ENCODE measurements at places on chromosomes 1 and 21.
A peak's percentile ranks its signal among the peaks of the same experiment; 100 is the strongest.

- DNase-seq, result no peak
These were observed 246.4 kb downstream of the MATN1 start for GRCh38 chr1:30476911-30477459.

DNA sequence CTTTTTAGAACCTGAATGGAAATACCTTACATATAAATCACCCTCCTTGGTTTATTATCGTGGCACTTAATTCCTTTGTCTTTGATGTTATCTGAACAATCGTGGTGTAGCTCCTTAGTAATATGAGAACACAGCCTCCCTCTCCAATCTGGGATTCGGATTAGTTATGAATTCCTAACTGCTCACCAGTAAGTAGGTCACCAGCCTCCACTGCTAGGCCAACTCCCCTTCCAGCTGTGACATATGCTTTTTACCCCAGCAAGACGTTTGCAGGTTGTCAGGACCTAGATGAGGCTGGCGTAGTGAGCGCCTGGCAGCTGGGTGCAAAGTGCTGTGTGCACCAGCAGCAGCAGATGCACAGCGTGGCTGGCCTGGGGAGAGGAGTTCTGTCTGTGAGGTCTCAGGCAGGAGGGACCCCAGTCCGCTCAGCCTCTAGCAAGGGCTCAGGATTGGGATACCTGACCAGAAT, 38.2 kb downstream of the NTPCR start:
- no peak for DNase-seq

DNA sequence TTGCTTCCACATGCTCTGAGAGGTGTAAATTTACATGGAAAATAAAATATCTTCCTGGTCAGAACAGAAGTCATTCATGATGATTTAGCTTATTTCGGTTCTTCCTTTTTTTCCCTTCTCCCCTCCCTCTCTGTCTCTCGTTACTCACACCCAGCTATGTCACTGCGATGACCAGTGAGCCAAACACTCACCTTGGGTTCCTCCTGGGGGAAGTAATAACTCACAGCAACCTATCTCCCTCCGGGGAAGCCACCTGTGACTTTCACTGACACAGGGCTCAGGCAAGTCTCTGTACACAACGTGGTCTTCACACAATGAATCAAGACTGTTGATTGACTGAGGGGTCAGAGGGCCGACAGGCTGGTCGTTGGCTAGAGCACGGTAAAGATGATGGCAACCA, 135.3 kb upstream of the VANGL1 start:
- DNase-seq, result no peak

DNA sequence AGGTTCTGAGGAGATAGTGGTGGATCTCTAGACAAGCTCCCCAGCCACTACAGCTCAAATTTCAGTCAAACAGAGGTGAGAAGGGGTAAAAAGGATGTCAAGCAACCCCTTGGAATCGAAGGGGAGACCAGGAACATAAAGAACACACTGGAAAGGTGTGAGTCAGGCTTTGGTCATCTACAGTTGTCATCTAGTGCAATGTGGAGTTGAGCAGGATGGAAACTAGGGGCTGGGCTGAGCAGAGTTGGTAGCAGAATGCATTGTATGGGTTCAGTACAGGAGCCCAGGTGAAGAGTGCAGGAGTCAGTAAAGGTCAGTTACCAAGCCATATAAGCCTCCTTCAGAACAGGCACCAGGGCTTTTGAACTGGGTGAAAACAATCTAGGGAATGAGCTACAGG, 52.7 kb upstream of the VAV3 start:
- no peak for DNase-seq

GRCh38 chr1:153292185-153292584, 20.6 kb downstream of the PGLYRP3 start:
- DNase-seq, result no peak

- peak; percentile 63 for DNase-seq
These were observed 2.6 kb downstream of the RIMS3 start for GRCh38 chr1:40662864-40663263.

DNA sequence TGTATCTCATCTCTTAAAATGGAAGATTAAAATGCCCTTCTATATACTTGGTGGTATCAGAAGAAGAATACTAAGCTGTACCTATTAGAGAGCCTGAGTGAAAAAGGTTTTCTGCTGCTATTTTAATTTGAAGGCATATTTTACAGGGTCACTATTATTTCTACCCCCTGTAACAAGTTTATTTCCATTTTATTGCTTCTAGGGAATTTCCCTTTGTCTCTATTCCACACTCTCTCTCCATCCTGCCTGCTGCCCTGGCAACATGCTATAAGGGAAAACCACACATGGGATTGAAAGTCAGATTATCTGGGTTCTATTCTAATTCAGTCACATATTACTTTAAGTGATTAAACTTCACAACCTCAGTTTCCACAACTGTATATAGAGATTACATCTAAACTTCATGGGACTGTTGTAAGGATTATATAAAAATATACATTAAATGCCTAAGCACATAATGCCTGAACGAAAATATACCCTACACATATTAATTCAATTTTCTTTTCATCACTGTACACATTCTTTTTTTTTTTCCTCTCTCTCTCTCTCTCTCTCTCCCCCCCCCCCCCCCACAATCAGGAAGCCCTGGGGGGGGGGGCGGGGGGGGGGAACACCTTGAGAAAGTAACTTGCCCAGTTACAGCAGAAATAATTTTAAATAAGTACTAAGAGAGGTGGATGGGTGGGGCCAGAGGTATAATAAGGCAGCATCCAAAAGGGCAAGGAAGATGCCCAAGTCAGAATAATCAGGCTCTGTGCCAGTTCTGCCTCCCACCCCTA, 51.5 kb downstream of the LUZP1 start:
- DNase-seq, result no peak

GRCh38 chr21:42754270-42754933, 101.0 kb downstream of the PDE9A start:
- no peak for DNase-seq

- no peak for DNase-seq
These were observed 182.3 kb downstream of the C1orf21 start for GRCh38 chr1:184569106-184569505.

DNA sequence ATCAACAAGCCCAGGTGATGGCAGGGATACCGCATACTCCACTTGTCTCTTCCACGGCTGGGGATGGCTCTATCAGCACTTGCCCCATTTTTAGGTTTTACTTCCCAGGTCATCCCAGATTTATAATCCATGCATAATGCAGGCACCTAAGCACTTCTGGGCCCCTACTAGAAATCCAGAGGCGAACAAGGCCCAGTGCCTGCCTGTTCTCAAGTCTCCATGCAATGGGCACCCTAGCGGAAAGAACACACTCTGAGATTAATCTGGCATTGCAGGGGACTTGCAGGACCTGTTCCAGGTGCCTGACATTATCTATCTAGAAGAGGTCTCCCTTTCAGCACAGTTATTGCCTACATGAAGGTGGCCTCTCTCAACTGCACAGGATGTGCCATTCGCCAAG, 39.8 kb downstream of the HIVEP3 start:
- no peak for DNase-seq

- DNase-seq, result no peak
These were observed 11.4 kb upstream of the GORAB start for GRCh38 chr1:170520601-170521000.

GRCh38 chr1:5456090-5456811, 536.0 kb downstream of the NPHP4 start:
- peak; percentile 50 for DNase-seq

Data from NCI-H1417 (cell line).